Activated CD4-positive, alpha-beta memory T cell treated with anti-CD3 and anti-CD28 coated beads for 36 hours (primary cell): ENCODE measurements at places on chromosomes 7 and 10. TPM values are rescaled to one million over a fixed set of nuclear protein-coding genes. Genes with fewer than 3 reads are reported as not detected.

The DNAJC12 gene
- 8.8 TPM for total RNA-seq

The FGL2 gene
- total RNA-seq: 0.55 TPM

The CLRN3 gene
- total RNA-seq: not detected

The ATRNL1 gene
- 0.12 TPM for total RNA-seq

The SPDYE2 gene
- total RNA-seq: not detected
